Midbrain (tissue), 1 donor: ENCODE measurements at places on chromosomes 3 and 15.
A peak's percentile ranks its signal among the peaks of the same experiment; 100 is the strongest.

DNA sequence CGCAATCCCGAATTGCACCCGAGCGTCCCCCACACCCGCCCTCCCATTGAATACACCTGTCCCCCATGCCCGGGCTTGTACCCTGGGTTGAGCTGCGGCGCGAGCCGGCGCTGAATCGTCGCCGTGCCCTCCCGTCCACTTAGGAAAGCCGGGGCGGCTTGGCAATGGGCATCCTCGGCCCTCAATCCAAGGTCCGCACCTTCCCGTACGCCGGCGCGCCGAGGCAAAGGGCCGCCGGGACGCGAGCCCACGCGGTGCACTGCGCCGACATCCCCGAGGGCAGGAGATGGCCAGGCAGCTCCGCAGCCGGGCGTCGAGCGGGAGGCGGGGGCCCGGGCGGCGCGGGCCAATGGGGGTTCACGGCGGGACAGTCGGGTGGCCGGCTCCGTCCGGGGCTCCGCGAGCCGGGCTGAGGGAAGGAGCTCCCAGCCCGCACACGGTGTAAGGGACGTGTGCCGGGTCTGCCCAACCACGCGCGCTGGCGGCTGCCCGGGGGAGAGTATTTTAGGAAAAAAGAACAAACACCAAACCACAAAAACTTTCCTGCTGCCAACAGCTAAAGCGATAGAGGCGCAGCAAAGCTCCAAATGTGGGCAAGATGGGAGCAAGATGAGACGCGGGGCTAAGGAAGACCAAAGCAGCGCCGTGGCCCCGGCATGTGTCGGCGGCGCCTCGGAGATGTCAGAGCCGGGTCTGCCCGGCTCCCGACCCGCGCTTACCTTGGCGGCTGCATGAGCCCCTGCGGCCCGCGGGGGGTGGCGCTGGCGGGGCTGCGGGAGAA, 621 bp downstream of the RGMA start:
- DNase-seq: no peak

DNA sequence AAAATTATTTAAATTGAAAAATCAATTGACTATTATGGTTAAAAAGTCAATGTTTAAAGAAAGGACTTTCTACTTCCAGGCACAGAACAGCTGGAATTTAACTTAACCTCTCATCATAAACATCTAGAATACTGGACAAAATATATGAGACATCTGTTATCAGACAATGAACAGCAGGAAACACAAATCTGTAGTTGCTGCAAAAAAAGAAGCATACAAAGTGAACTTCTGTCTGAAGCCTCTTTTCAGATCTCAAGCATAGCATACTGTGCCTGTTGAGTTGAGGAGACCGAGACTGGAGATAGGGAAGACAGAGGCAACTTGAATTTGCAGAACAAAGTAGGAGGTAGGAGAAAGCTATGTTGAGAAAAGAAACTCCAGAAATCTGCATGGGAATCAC, 140.0 kb upstream of the CBLB start:
- no peak for DNase-seq

DNA sequence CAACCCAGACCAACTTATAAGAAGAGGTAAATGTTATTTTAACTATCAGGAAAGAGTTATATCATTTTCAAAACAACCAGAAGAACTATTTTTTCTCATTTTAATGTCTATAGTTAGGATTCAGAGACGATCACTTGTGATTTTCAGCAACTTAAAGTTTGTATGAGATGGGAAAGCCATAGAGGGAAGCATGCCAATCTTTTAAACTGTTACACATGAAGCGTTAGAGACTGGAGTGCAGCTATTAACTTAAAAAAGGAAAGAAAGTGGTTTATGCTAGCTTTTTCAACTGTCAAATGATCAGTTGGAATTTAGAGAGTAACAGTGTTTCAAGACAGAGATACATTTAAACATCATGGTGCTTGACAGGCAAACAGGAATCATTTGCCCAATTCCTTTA, 91.7 kb upstream of the LPP start:
- DNase-seq: no peak

GRCh38 chr15:91528801-91529200, 324.7 kb upstream of the SLCO3A1 start:
- DNase-seq: no peak

DNA sequence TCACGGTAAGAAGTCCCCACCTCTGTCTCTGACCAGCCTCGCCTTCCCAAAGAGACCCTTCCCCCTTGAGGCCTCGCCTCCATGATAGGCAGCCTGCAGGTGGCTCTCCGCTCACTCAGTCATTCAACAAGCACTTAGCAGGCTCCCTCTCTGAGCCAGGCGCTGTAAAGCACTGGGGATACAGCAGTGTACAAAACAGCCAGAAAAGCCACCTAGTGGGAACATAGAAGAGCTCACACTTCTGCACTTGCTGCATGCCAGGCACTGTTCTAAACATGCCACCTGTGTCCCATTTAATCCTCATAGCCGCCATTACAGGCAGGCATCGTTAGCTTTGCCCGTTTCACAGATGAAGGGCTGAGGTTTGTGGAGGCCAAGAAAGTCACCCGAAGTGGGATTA, 56.0 kb downstream of the SEMA3G start:
- DNase-seq: no peak

GRCh38 chr3:127542441-127542952, 48.0 kb downstream of the TPRA1 start:
- no peak for DNase-seq

DNA sequence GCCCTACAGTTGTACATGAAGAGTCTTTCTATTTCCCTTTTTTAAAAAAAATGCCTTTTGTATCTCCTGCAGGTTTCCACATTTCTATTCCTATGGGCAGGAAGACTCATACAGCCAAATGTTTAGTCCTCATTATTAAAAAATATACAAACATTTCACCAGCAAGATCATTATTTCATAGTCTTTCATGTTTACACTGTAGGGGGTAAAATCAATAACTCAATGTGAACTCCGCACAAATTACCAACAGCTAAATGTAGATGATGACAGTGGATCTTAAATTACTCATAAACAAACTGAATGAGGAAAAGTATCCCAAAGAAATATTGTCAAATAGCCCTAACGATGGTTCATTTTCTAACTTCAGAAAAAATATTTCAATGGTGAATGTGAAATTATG, 99.5 kb downstream of the MAGI1 start:
- DNase-seq: no peak

- DNase-seq: no peak
These were observed 33.0 kb downstream of the SLC28A1 start for GRCh38 chr15:84917452-84917851.

GRCh38 chr3:189307963-189308362, 136.2 kb downstream of the TPRG1 start:
- DNase-seq: no peak

DNA sequence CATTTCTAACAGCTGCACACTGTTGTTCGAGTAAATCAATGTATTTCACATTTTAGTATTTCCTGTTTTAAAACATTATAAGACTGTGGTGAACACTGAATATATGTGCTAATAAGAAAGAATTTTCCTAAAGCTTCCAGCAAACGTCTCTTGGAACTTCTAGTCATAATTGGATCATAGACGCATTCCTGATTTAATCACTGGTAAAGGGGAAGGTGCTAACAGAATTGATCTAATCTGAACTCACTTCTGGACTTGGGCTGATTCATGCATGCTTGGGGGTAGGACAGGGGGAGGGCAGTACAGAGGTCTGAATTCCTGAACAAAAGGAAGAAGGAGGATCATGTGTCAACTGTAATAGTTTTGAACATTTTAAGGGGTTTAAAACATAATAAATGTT, 7.3 kb upstream of the LEKR1 start:
- no peak for DNase-seq

DNA sequence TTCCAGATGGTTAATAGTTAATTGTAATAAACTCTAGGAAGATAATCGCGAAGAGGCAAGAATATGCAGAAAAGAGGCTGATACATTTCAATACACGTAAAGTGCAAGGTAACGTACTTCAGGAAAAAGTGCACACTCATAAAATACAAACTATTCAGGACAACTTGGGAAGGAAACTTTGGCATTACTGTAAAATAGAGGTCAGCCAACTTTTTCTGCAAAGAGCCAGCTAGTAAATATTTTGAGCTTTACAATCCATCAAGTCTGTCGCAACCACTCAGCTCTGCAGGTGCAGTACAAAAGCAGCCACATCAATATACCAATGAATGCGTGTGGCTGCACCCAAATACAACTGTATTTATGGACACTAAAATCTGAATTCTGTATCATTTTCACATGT, 51.6 kb upstream of the THUMPD3 start:
- DNase-seq: no peak

DNA sequence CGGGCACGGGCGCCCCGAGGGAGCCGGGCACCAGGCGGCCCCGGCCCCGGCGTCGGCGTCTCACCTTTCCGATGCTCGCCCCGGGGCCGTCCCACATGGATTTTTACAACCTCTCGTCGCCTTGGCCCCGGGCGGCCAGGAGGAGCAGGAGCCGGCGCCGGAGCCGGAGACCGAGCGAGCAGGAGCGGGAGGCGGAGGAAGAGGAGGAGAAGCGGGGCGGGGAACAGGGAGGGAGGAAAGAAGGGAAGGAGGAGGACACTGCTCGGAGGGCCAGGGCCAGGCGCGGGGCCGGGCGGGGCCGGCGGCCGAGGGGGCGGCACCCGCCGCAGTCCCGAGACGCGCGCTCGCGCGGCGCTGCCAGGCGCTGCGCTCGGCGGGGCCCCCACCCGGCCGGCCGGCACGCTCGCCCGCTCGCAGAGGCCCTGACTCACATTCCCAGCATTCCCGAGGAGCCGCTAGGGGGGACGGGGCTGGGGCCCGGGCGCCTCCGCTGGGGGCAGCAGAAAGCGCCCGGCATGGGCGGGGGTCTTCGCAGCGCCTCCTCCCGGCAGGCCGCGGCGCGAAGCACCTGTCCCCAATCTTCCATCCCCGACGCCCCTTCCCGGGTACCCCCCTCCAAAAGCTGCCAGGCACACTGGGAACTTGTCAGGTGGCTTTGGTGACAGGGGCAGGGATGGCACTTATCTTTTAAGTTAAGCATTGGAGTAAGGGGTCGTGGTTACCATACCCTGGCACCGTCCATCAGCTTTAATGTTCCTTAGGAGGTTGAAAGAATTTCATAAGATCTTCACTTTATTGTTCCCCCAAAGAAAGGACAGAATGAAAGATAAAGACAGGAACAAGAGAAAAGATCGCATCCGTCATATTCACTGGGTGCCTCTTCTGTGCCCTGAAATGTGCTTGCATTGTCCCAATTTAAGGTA, at the start of gene ERC2:
ERC2 (minus strand) TSS at position 284 of the 923 bp plus-strand sequence.
- DNase-seq: peak; percentile 29

DNA sequence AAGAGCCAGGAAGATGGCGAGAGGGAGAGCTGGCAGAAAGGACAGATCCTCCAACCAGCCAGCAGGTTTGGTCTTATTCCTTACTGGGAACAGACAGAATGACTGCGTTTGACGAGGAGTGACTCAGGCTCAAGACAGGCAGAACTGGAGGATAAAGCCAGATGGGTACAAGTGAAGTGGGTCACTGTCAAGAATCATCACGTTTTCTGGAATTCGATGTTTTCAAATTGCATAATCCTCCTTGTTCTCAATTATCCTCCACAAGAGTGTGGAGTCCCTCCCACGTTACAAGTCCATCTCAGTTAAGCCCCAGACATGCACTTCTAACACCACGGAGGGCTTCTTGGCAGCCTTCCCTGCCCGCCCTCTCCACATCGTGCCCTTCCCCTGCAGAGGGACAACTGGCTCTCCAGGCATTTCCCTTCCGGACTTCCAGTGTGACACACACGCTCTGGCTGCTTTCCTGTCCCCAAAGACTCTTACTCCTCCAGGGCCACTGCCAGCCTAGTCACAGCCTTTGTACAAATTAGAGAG, 183.1 kb downstream of the CHST2 start:
- DNase-seq: no peak

- no peak for DNase-seq
These were observed 1.6 kb downstream of the GRIP2 start for GRCh38 chr3:14538451-14539088.

DNA sequence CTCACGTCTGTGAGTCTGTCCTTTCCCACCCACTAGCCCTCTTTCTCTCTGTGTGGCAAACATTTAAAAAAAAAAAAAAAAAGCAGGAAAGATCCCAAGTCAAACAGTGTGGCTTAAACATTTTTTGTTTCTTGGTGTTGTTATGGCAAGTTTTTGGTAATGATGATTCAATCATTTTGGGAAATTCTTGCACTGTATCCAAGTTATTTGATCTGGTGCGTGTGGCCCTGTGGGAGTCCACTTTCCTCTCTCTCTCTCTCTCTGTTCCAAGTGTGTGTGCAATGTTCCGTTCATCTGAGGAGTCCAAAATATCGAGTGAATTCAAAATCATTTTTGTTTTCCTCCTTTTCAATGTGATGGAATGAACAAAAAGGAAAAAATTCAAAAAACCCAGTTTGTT, 97.7 kb downstream of the GAP43 start:
- no peak for DNase-seq

- no peak for DNase-seq
These were observed 12.0 kb downstream of the C3orf22 start for GRCh38 chr3:126546549-126547239.

DNA sequence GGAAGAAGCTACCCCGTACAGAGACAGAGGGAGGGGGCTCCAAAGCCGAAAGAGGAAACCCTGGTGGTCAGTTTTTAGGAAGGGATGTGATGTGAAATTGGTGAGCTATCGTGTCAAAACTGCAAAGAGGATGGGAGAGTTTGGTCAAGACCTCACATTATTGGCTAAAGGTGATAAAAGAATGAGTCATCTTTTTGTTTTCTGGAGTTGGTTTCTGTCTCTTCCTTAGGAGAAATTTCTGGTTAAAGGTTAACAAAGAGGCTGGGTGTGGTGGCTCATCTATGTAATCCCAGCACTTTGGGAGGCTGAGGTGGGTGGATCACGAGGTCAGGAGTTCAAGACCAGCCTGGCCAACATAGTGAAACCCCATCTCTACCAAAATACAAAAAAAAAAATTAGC, 217.8 kb upstream of the CBLB start:
- no peak for DNase-seq

- DNase-seq: no peak
These were observed 23.1 kb downstream of the PLXNA1 start for GRCh38 chr3:127005864-127006500.

DNA sequence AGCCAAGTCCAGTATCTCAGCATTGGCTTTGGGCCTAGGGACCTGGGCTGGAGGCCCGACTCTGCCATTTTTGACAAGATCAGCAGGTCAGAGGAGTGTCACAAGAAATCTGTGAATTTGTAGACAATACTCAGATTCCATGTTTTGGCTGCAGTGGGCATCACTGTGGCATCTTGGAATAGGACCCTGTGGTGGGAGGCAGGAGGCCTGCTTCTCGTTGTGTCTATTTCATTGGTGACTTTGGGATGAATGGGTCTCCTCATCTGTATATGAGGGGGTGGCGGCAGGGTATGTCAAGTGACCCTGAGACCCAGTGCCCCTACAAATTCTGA, 3.3 kb downstream of the C15orf39 start:
- no peak for DNase-seq
